H54 (cell line): ENCODE measurements at places on chromosomes 12 and 14.

- DNase-seq = no peak
Measured at GRCh38 chr12:52243259-52243855, 10.3 kb downstream of the KRT7 start.

GRCh38 chr14:105041841-105042765 lies 21.2 kb upstream of the CDCA4 start:
- DNase-seq = no peak

- no peak for DNase-seq
Measured at GRCh38 chr14:61632401-61632800, 62.9 kb upstream of the HIF1A start.

DNA sequence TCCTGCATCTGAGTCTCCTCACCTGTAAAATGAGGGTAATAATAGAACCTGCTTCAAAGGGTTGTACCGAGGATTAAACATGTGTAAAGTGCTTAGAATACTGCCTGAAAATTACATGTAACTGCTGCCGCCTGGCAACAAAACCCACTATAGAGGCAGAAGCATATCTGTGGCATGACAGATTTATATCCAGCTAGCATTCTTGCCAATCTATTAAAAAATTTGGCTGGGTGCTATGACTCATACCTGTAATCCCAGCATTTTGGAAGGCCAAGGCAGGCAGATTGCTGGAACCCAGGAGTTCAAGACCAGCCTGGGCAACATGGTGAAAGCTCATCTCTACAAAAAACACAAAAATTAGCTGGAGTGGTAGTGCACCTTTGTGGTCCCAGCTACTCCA lies 16.4 kb upstream of the KSR2 start:
- DNase-seq = no peak

GRCh38 chr14:86772075-86772474 lies 1220.9 kb downstream of the GALC start:
- no peak for DNase-seq

DNA sequence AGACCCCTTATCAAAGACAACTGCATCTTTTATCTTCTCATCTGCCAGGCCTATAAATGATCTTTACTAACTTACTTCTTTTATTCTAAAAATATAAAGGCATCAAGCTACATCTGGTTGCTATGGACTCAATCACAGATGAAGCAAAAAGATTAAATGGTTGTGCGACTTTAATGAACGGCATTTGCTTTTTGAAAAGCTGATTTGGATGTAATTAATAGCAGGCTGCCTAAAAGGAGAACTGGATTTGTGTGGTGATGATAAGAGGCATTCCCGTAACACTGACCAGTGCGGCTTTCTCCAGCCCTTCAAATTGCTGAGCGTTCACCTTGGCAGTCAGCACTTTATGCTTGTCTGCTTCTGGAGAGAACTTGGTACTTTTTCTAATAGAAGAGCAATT lies 103.8 kb downstream of the ARMH4 start:
- DNase-seq = no peak

DNA sequence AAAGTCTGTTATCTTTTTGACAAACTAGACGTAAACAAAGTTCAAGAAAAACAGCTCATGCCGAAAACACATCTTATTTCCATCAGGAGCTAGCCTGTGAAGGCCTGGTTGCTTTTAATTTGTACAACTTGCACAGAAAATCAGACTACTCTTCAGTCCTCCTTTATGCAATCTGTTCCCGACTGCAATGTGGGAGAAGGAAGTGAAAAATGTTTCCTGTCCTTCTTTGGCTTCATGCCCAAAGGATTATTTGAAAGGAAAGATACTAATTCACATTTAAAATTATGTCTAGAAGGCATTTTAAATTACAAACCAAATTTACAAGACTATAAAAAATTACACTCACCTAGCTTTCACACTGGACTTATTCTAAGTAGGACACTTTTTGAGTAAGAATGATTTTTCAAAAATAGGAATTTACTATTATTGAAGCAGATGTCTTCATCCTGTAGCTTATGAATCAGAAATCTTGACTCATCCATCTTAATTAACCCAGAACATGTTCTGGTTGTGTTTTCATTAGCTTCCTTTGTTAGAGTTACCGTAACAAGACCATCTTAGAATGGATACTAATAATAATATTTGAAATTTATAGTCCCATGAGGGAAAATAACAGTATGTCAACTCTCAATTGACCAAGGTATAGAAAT lies 272.6 kb downstream of the PRKD1 start:
- DNase-seq = no peak

GRCh38 chr12:129659961-129660622 lies 243.7 kb downstream of the TMEM132D start:
- no peak for DNase-seq

- DNase-seq = no peak
Measured at GRCh38 chr12:60874091-60874490, 1278.3 kb downstream of the SLC16A7 start.

DNA sequence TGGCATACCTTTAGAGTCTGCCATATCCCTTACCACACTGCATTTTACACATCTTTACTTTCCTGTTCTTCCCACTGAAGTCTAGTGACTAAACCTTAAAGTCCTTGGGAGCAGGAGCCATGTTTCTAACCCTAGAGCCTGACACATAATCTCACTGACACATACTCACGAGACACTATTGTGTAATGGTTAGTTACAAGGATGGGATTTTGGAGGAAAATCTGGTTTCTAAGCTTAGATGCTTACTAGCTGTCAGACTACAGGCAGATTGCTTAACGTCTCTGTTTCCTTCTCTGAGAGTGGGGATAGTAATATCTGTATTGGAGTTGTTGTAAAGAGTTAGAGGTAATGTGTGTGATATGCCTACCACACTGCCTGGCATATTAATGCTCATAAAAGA lies 6.2 kb upstream of the DYRK4 start:
- DNase-seq = no peak

DNA sequence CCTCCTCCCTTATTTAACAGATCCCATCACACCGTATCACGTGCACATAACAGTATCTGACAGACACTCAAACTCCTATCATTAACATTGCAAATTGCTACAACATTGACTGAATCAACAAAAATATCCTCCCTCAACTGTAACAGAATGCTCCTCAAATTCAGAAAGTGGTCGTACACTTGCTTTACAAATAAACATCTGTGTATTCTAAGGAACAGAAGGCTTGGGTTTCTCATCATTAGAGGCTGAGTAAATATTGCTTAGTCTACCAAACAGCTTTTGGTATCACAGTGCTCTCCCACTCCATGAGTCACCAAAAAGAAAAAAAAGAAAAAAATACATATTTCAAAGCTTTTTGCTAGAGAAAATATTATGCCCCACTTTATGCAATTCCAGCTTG lies 23.9 kb downstream of the FERMT2 start:
- DNase-seq = no peak

DNA sequence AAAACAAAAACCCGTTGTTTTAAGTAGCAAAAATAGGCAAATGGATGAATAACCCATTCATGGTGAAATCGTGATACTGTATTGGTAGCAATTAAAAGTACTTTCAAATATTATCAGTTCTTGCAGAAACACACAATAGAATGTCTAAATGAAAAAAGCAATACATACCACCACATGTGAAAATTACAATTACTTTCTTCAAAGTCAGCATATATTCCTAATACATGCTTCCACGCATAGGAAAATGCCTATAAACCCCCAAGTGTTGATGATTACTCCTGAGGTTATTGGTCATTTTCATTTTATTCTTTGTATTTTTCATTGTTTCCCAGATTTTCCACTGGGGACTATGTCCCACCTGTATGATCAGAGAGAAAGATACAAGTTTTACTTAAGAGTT lies 15.2 kb downstream of the DDX55 start:
- no peak for DNase-seq

GRCh38 chr12:14701809-14702568 lies 5.6 kb upstream of the GUCY2C start:
- DNase-seq = no peak

DNA sequence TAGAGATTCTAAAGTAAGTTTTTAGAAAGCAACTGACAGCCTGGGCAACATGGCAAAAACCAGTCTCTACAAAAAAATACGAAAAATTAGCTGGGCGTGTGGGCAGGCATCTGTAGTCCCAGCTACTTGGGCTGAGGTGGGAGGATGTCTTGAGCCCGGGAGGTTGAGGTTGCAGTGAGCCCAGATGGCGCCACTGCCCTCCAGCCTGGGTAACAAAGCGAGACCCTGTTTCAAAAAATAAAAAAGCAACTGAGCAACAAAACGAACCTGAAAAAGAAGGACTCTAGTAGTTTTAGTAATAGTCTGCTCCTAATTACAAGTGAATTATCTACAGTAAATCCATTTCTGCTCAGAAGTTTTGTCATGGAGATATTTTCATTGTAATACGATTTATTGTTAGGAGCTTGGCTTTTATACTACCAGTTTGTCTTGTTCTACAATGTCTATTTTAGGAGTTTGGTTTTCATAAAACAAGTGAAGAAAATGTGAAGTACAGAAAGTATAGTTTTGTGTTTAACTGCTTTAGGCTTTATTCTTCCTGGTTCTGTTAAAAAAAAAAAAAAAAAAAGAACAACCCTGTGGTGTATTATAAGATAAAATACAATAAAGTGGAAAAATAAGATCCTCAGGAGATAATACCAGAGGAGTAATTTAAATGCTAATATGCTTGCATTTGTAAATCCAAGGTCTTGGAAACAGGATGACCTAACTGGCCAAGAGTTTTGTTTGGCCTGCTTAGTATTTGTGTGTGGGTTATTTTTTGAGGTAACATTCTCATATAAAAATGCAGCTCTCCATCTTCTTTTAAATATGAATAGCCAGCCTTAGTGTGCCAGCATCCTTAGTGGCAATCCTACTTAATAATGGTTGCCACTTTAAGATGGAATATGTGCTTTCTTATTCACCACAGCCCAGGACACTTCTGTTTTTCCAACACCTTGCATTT lies 2.8 kb downstream of the TMX1 start:
- DNase-seq = no peak

DNA sequence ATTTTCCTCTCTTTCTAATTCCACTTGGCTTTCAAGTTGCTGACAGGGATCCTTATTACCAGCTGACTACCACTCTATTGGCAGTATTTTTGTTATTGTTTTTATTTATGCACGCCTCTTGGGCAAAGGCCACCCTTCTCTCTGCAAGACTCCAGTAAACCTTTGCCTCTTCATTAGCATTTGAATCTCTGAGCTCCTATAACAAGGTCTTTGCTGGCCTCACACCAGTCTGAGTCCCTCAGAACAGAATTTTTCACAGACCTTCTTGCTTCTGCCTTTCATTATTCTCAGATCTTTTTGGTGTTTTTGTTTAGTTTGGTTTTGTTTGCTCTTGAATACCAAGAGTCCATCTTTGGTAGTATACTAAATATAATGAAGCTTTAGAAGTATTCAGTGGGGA lies 145.9 kb downstream of the PDZRN4 start:
- no peak for DNase-seq

GRCh38 chr14:26719514-26719913 lies 121.7 kb upstream of the NOVA1 start:
- DNase-seq = no peak

DNA sequence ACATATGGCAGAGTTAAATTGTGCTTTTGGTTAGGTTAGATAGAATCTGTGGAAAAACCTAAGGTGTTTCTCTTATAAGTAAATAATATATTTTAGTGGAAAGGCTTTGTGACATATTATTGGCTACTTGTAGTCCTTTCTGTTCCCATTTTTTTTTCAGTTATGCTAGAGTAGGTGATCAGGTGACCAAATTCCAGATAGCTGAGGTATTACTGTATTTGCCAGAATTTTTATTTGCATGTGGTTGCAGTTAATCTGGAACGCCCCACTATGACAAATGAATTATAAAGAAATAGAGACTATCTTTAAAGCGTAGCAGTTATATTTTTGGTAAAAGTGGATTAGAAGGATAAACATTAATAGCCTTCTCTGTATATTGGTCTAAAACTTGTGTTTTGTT lies 52.0 kb downstream of the ARHGAP5 start:
- peak; percentile 2 for DNase-seq

DNA sequence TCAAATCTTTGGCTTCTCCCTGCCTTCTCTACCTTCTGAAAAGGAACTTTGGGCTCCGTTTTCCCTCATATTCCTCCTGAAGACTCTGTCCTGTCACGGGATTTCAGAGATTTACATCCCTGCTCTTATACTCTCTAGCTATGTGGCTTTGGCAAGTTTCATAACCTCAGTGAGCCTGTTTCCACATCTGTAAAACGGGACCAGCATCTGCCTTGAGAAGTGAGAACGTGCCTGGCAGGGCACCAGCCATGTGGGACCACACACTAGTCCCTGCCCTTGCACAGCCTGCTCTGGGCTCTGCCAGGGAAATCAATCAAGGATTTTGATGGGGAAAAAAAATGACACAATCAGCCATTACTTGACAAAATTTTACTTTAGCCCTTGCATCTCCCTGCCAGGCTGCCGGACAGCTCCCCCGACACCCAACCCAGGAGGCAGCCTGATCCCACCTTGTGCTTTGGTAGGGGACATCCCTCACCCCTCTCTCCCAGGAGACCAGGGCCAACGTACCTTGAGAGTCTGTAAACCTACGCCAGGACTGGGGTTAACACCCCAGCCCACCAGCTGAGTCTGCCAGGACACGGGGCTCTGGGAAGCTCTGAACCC lies 8.5 kb downstream of the PHETA1 start:
- DNase-seq = no peak

DNA sequence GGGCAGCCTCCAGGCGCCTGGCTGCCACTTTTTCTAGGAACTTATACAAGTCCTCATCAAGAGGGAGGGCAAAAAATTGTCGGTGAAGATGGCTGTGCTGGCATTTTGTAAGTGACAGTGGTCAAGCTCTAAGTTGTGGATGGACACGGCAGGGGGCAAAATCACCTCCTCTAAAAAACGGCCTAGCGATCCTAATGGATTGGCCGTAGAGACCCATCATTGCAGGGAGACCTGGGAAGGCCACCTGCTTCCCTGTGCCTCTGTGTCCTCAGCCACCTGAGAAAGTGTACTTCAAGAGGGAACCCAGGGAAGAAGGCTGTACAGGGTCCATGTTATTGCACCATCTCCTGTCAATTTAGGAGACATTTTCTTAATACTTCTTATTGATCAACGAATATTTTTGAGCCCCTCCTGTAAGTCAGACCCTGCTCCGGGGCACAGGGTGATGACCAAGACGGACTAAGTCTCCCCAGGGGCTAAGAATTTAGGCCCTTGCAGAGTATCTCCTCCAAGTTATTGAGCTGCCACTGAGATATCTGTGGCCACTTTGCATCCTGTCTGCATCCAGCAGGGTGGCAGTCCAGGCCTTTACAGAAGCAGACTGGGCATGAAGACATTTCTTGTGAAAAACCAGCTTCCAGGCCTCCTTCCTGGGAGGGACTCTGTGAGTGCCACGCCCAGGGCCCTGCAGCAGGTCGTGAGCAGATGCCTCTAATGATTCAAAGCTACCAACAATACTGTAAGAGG lies 40.5 kb downstream of the PSMA6 start:
- peak; percentile 38 for DNase-seq

GRCh38 chr14:23375527-23376251 lies 1.2 kb upstream of the CMTM5 start:
- no peak for DNase-seq

DNA sequence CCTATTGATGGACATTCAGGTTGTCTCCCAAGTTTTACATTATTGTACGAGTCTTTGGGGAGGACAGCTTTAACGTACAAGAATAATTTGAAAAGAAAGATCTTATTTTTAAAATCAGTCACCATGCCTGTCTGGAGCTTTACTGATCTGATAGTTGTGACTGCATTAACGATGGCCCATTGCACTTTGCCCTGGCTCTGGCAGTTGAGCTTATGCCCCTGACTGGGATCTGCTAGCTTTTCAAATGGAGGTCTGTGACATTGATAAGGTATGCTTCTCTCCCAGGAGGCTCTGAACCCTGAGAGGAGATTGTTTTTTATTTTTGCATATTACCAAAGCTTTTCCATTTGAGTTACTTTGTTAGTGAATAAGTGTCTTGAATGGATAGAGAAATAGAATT lies 17.9 kb upstream of the RAB3IP start:
- DNase-seq = no peak

- DNase-seq = no peak
Measured at GRCh38 chr14:55323910-55324309, 52.7 kb downstream of the FBXO34 start.
